HFFc6 (cell line): ENCODE measurements at places on chromosomes 4 and X. TPM values are rescaled to one million over a fixed set of nuclear protein-coding genes. Genes with fewer than 3 reads are reported as not detected.

DNA sequence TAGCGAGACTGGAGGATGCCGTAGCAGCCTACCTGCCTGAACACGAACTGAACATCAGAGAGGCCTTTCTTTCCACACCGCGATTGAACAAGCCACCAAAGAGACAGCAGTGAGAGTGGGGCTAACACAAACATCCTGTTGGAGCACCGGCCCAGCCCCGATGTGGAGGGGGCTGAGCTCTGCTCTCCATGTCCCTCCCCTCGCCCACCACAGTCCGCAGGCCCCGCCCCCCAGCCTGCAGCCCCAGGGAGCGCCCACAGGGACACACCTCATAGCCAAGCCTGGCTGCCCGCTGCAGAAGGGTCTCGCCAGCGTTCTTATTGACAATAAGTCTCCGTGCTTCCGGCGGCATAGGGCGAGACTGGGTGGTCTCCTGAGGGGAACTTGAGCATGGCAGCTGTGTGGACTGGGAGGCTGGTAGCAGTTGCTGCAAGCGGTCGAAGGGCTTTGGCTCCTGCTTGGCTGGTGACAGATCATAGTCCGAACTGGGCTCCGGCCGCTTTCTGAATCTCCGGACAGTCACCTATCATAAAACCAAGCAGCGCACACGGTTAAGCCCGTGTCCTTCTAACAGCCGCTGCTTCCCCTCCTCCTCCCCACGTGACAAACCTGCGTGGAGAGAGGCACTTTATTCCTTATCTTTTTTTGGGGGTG is 35.8 kb downstream of the BCOR start:
- H3K4me1 ChIP-seq, result peaks cover 3% of the 10 kb centered on the region
- H3K36me3 ChIP-seq, result peaks cover 2% of the 10 kb centered on the region
- no peak for DNase-seq
- no peak overlapping the region for H3K27ac ChIP-seq
- no peaks in the 10 kb centered on the region; the same call in 1 of the 2 replicates for H3K27me3 ChIP-seq
- H3K4me3 ChIP-seq, result no peak overlapping the region

DNA sequence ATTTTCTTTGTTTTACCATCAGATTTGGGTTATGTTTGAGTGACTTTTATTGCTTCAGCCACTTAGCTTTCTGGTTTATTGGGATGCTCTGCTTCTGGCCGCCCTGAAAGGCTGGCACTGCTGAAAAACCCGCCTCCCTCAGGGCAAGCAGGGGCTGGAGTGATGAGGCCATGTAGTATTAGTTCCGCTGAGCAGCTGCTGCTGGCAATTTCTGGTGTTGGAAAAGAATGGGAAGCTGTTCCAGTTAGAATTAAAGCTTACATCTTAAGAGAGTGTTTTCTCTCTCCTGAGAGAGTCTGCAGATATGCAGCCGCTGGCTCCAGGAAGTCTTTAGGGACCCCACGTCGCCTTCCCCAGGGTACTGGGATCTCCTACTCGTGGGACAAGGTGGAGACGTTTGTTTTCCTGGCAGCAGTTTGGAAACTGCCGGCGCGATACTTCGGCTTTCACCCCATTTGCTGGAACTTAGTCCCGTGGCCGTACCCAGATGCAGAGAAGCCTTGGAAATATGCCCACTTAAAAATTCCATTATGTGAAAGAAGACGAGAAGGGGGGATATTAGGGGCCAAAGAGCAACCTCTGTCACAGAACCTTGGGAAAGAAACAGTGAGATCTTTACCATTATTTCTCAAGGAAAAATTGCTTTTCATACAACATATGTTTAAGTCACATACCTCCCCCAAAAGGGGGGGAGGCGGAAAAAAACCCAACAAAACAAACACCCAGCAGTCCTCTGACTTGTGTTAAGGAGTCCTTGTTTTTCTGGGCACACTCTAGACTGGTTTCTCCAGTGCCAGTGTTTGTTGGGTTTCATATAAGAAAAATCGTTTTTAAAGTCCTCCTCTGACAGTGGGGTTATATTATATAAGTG is 72.6 kb downstream of the TMEM131L start:
- H3K27me3 ChIP-seq, result peaks cover 2% of the 10 kb centered on the region; the same call in 1 of the 2 replicates
- no peak for DNase-seq
- no peak overlapping the region for H3K27ac ChIP-seq
- H3K4me1 ChIP-seq, result peaks cover 53% of the 10 kb centered on the region
- no peaks in the 10 kb centered on the region; the same call in 1 of the 2 replicates for H3K36me3 ChIP-seq

IQCM gene
- total RNA-seq, result 0.10 to 0.18 TPM in 2 of 3 replicates, not detected in the other

ELF4 gene
- total RNA-seq, result 24.9 to 35.9 TPM (median 27.2 TPM) in 3 replicates

UGT2B17 gene
- not detected in 3 replicates for total RNA-seq

DNA sequence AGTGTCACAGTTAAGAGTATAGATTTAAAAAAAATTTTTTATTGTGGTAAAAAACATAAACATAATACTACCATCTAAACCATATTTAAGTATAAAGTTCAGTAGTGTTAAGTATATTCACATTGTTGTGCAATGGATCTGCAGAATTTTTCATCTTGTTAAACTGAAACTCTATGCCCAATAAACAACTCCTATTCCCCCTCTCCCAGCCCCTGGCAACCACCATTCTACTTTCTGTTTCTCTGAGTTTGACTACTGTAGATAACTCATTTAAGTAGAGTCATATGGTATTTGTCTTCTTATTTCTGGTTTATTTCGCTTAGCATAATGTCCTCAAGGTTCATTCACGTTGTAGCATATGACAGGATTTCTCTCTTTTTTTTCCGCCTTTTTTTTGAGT is 112.4 kb downstream of the PTTG2 start:
- peaks cover 83% of the 10 kb centered on the region for H3K4me1 ChIP-seq
- H3K27me3 ChIP-seq, result peaks cover 1% of the 10 kb centered on the region; the same call in 1 of the 2 replicates
- peaks cover 53% of the 10 kb centered on the region for H3K36me3 ChIP-seq
- no peak overlapping the region for H3K27ac ChIP-seq
- H3K4me3 ChIP-seq, result no peak overlapping the region
